Spleen (tissue), 13 donors: ENCODE measurements at places on chromosomes 3 and 15. TPM values are rescaled to one million over a fixed set of nuclear protein-coding genes. Genes with fewer than 3 reads are reported as not detected.

DNA sequence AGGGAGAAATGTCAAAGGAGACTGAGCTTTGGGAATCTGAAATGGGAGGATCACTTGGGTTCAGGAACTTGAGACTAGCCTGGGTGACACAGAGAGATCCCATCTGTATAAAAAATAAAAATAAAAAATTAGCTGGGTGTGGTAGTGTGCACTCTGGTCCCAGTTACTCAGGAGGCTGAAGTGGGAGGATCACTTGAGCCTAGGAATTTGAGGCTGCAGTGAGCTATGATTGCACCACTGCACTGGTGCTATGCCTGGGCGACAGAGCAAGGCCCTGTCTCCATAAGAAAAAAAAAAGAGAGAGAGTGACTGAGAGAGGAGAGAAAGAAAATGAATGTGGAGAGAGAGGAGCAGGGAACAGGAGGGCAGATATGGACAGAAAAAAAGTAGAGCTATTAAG is 72.8 kb downstream of the SENP2 start:
- no peak for DNase-seq

DNA sequence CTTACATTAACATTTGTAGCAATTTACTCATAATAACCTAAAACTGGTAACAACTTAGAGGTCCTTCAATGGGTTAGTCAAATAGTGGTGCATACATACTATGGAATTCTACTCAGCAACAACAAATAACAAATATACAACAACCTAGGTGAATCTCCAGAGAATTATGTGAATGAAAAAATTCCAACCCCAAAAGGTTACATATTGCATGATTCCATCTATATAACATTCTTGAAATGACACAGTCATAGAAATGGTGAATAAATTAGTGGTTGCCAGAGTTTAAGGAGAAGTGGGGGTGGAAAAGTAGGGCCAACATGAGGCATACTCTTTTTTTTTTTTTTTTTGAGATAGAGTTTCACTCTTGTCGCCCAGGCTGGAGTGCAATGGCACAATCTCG is 12.7 kb upstream of the SNTN start:
- no peak for DNase-seq

- no peak for DNase-seq
These were observed 21.9 kb upstream of the PLSCR2 start for GRCh38 chr3:146491303-146491702.

DNA sequence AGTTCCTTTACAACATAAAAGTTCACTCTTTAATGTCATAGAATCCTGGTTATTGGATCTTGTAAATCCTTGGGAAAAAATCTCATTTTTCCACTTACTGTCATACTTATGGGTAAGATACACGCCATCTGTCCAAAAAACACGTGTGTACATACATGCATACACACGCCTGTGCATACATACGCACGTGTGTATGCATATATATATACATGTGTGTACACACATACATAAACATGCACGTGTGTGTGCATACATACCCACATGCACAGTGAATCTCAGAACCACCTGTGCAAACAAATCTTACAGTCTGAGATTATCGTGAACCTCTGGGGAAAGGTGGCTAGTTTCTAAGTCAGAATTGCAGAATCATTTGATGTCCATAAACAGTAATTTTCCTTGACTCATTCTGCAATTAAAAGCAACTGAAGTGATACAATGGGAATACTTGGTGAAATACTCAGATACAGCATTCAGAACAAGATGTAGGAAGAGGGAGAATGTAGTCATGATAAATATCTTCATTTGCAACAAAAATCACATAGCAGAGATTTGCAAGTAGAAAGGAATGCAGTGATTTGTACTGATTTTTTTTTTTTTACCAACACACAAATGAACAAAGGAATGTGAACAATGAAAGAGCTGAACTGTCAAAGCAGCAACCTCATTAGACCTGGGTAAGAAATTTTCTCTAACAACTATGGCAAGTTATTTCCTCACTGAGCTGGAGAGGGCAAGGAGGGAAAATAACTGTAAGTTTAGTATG is 160.6 kb upstream of the POU1F1 start:
- DNase-seq = no peak

- DNase-seq = no peak
These were observed 14.2 kb upstream of the HOMER2 start for GRCh38 chr15:82966671-82967071.

GRCh38 chr3:143280984-143281383 is 161.4 kb downstream of the CHST2 start:
- no peak for DNase-seq

DNA sequence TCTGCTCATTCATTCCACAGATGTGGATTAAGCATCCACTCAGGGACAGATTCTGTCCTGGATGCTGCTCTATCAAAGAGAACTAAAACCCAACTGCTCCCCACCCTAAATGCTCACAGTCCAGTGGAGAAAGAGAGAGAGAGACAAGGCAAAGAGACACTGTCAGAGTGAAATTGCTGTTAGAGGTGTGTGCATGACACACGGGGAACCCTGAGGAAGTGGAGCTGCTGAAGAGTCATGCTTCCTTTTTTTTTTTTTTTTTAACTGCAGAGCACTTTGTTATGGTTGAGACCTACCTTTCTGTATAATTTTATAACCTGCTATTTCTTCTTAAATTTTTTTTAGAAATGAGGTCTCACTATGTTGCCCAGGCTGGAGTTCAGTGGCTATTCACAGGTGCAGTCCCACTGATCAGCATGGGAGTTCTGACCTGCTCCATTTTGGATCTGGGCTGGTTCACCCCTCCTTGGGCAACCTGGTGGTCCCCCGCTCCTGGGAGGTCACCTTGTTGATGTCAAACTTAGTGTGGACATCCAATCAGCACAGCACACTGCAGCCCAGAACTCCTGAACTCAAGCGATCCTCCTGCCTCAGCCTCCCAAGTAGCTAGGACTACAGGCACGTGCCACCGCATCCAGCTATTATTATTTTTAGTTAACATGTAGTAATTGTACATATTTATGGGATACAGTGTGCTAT is 18.2 kb upstream of the PSTPIP1 start:
- DNase-seq = no peak

GRCh38 chr15:42367041-42367440 is 7.7 kb downstream of the CAPN3 start:
- DNase-seq = no peak

GRCh38 chr15:89649716-89650115 is 5.6 kb downstream of the KIF7 start:
- no peak for DNase-seq

DNA sequence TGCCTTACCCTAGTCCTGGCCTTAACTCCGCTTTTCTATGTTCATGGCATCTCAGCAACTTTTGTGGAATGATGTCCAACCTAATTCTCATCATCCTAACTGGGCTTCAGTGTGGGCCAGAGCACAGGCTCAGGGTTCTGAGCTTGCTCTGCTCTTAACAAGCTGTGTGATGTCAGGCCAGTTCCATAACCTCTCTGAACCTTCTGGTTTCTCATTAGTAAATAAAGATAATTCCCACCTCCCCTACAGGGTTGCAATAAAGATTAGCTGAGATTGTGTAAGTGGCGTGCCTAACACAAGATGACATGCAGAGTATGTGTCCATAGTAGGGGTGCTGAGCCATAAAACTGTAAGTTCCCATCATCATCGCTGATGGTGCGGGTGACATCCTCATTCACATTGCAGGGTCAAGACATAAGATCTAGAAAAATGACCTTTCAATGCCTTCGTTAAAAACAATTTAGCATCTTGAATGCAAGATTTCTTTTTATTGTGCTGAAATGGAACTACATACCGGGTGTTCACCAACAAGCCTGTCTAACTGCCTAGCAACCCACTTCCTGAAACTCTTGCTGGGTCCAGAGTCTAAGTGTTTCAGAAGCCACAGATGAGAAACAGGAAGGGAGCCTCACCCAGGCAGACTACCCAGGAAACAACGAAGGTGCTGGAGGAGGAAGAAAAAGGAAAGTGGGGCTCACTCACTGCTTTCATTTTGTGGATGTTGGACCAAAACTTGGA is 36.2 kb downstream of the CDCP1 start:
- no peak for DNase-seq

- DNase-seq = no peak
These were observed 222.8 kb upstream of the ST8SIA2 start for GRCh38 chr15:92170897-92171296.

DNA sequence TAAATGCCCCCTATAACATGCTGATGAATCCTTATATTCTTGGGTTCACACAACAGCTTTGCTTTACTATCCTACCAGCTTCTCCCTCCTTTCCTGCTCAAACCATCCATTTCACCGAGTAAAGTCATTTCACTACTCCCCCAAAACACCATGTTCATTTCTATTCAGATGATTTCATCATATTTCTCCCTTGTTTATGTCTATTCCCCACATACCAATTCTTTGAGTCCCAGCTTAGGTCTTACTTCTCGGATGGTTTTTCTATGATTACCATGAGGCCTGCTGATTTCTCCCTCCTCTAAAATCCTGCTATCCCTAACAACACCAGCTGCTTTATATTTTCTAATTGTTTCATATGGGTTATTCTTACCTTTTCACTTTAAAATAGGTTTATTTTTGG is 231.4 kb downstream of the TIGIT start:
- DNase-seq = no peak

- DNase-seq = no peak
These were observed 27.5 kb upstream of the ACAN start for GRCh38 chr15:88775776-88776175.

GRCh38 chr3:190619761-190620160 is 105.9 kb downstream of the IL1RAP start:
- DNase-seq = no peak

DNA sequence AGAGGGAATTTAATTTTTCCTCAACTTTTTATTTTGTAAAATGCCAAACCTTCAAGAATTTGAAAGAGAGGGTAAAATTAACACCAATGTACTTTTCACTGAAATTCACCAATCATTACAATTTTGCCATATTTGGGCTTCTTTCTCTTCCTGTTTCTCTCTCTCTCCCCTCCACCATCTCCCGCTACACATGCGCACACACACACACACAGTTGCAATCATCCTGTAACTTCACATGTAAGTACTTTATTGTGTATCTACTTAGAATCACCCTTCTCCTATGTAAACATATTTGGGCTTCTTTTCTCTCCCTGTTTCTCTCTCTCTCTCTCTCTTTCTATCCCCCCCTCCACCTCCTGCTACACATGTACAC is 7.4 kb downstream of the ARL14 start:
- DNase-seq = no peak

DNA sequence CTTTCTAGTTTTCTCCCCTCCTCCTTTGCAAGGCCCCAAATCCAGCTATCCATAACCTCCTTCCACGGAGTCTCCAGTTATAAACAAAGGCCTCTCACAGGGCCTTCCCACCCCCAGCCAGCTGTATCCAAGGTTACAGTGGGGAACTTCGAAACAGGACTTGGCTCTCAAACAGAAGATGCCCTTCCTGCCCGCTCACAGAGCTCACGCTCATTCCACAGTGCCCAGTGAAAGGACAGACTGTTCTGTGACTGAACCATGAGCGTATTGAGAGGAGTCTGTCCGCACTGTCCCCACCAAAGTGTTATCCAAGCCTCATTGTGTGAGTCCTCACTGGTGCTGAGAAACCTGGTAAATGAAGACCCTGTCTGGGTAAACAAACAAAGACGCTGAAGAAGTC is 35.4 kb downstream of the ARHGAP31 start:
- no peak for DNase-seq

- no peak for DNase-seq
These were observed 812 bp upstream of the SEC62 start for GRCh38 chr3:169965562-169966427.

- DNase-seq = no peak
These were observed 24.0 kb downstream of the PLSCR4 start for GRCh38 chr3:146226881-146227280.

DNA sequence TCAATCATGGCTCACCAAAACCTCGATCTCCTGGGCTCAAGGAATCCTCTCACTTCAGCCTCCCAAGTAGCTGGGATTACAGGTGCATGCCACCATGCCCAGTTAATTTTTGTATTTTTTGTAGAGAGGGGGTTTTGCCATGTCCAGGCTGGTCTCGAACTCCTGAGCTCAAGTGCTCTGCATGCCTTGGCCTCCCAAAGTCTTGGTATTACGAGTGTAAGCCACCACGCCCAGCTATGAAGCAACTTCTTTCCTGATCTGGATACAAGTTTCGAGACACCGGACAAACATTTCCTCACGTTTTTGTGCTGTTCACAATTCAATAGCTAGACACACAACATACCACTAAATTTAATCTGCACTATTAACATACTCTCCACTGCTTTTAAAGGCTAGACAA is 3.4 kb upstream of the SYNM start:
- DNase-seq = no peak

- DNase-seq = no peak
These were observed 284.4 kb downstream of the RBMS3 start for GRCh38 chr3:29565236-29565635.

GRCh38 chr3:24462737-24463136 is 31.9 kb downstream of the THRB start:
- no peak for DNase-seq

- DNase-seq = no peak
These were observed 38.7 kb upstream of the CCDC50 start for GRCh38 chr3:191290311-191291025.

DNA sequence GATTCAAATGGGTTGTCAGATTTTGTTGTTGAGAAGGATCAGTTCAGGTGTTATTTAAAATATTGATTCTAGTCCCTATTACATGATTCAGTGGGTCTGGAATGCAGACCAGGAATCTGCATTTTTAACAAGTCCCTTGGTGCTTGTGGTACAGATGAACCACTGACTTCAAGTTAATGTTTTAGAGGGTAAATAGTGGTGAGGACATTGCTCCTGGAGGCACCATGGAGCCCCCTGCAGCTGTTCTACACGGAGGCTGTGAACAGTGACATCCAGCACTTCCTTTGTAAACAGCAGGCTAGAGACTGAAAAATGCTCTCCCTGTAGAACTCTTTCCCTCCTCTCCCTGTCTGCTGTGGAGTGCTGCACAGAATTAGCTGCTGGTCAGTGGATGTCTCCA is 4.8 kb upstream of the FSIP1 start:
- DNase-seq = no peak

The ERC2 gene
- 2.5 TPM for total RNA-seq

The C2CD4B gene
- 1.1 TPM for total RNA-seq

The GREM1 gene
- 0.94 TPM for total RNA-seq

The SYNPR gene
- total RNA-seq = not detected

The THAP10 gene
- 0.84 TPM for total RNA-seq

The ONECUT1 gene
- total RNA-seq = not detected

The SAMMSON gene
- total RNA-seq = 1.0 TPM

The NAA80 gene
- total RNA-seq = 11.7 TPM

The CELSR3 gene
- 1.8 TPM for total RNA-seq

The GRAMD2A gene
- total RNA-seq = not detected

The CASR gene
- total RNA-seq = 0.22 TPM

The SERINC4 gene
- total RNA-seq = not detected

The GOLGA8J gene
- 0.97 TPM for total RNA-seq
